ENCODE measurements at places on chromosomes 3 and 15. TPM values are rescaled to one million over a fixed set of nuclear protein-coding genes. Genes with fewer than 3 reads are reported as not detected.

The SAMMSON gene
- total RNA-seq, result not detected

DNA sequence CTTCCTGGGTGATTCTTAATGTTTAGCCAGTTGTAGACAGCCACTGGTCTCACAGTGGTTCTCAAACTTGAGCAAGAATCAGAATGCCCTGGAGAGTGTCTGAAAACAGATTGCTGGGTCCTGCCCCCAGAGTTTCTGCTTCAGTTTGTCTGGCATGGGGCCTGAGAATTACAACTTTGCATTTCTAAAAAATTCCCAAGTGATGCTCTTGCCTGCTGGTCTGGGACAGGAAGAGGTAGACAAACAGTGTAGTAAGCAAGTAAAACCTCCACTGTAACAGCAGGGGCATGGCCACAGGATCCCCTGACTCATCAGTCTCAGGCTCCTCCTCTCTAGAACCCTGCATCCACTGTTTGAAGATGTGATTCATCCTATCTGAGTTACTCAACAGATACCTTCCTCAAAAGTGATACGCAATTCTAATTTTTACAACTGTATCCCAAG lies 36.5 kb downstream of the DZIP1L start:
- DNase-seq, result peak; percentile 62

- no peak for DNase-seq
These were observed 33.0 kb downstream of the ANP32A start for GRCh38 chr15:68787609-68788263.

- DNase-seq, result no peak
These were observed 67.8 kb downstream of the ARHGAP31 start for GRCh38 chr3:119362010-119362409.

DNA sequence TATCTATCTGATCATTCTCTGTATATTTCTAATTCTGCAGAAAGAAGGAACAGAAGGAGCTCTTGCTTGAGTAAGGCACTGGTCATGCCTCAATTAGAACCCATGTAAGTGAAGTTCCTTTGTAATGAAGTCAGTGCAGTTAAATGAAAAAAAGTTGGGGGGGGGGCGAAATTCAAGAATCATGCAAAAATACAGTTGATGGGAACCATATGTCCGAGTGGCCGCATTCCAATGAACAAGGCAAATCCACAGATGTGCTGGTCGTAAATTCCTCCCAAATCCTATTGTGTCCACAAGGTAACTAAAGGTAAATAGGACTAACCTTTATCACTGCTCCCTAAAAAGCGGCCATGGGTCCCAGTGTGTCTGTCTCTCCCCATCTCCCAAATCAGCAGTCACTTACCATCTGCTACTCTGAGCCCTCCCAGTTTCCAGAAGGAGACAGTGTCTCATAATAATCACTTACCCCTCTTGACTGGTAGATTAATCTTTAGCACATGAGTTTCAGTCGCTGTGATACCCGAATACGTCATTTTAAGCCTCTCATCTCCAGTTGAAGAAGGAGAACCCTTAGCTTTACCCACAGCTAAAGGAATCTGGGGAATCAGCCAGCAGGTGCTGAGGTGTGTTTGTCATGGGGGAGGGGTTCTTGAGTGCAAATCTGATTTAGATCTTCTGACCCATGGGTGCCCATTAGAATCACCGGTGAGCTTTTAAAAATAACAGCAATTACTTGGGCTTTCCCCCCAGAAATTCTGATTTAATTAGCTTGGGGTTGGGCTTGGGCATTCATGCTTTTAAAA lies 56.3 kb upstream of the EPHB3 start:
- DNase-seq, result no peak

DNA sequence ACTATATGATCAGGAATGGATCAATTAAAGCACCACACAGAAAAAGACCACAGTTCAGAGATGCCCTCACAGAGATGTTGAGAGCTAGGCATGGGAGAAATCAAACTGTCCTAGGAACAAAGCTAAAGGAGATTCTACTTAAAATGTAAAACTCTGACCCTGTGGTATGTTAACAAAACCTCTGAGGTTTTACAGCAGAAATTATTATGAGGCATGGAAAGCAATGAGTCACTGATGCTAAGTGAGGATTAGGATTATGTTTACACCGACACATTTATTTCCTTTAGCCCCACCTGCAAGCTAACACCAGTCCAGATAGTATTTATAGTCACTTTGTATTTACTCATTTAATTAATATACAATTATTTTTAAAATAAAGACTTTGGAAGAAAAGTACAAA lies 1242.2 kb downstream of the OTOL1 start:
- DNase-seq, result no peak

DNA sequence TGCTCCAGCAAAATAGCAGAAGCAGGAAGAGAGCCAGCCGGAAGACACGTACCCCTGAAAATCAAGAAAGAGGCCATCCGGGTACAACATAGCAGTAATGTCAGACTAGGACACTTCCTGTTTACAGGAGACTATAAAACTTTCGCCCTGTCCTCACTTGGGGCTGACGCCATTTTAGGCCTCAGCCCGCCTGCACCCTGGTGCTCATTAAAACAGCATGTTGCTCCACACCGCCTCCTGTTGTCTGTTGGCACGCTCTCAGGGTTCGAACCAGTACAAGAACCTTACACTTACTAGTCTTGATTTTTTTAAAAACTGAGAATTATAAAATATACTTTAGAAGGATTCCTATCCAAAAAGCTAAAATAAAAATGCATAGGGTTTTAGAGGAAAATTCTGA lies 159.8 kb upstream of the NR2E3 start:
- no peak for DNase-seq

- DNase-seq, result no peak
These were observed 8.4 kb upstream of the DHX30 start for GRCh38 chr3:47794544-47794943.

DNA sequence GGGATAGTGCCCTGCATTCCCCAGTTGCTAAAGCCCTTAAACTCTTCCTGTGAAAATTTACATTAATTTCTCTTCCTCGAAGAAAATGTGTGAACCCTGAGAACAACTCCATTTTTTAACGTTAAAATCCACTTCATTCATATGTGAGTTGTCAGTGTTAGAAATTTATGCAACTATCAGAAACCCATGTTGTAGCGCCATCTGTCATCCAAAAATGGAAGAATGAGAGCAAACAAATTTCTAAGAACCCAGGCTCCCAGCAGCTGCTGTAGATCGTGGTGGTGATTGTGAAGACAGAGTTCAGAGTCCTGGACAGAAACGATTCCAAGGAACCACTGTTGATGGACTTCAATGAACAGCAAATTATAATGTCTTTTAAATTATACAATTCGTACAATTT lies 179.7 kb upstream of the NDN start:
- no peak for DNase-seq

GRCh38 chr3:11698326-11699082 lies 54.8 kb upstream of the VGLL4 start:
- no peak for DNase-seq

The SNUPN gene
- total RNA-seq, result 34.2 TPM

DNA sequence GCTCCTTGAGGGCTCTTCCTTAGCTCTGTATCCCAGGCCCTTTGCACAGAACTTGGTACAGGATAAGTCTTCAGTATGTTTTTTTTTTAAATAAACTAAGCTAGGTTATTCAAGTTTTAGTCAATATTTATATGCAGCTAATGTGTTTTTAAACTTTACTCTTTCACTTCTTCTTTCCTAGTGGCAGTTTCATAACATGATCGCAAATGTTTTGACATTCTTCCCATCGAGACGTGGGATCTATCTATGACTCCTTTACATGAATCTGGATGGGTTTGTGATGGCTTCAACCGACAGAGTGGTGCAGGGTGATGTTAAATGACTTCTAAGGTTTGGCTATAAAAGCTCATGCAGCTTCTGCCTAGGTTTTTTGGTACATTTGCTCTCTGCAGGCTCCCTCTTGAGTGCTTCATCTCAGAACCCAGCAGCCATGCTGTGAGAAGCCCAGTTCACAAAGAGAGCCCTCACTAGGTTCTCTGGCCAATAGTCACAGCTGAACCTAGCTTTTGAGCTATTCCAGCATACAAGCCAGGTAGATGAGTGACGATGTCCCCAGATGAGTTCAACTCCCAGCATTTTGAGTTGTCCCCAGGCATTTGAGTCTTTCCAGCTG lies 13.5 kb upstream of the MECOM start:
- no peak for DNase-seq

- no peak for DNase-seq
These were observed 4.7 kb upstream of the GCSAM start for GRCh38 chr3:112137781-112138180.

- no peak for DNase-seq
These were observed 3.8 kb upstream of the ZNF620 start for GRCh38 chr3:40502034-40502433.

The TMEM40 gene
- total RNA-seq, result not detected

- DNase-seq, result no peak
These were observed 5.4 kb downstream of the PFN2 start for GRCh38 chr3:149965278-149965677.

The TMEM207 gene
- total RNA-seq, result not detected

DNA sequence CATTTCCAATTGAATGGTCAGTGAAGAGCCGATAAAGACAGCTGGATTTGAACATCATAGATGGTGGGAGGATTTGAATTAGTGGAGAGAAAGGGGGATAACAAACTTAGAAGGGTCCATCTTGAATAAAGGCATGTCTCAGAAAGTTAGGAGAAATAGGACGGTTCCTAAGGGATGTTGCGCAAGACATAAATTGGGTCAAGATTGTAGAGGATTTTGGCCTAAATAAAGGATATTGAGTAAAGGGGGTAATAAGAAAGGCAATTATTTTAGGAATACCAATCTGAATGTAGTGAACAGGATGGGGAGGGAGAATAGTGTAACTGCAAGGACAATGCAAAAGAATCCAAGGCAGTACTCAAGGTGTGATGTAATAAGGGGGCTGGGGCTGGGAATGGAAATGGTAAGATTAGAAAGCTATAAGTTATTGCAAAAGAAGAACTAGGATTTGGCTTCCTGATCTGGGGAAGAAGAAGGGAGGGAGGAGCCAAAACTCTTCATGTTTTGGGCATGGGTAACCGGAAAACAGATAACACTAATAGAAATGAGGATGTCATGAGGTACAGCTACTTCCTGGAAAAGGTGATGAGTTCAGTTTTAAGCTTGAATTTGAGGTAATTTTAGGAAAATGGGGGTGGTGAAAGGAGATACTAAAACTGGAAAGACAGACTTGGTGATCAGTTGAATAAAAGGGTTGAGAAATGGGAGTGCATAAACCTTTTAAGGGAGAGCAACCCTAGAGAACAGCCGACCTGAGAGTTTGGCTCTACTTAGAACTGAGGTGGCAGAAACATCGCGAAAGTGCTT lies 17.3 kb upstream of the TRPC1 start:
- no peak for DNase-seq

GRCh38 chr3:53729159-53729558 lies 117.1 kb downstream of the CHDH start:
- DNase-seq, result no peak

GRCh38 chr3:127063916-127064315 lies 81.0 kb downstream of the PLXNA1 start:
- DNase-seq, result no peak

DNA sequence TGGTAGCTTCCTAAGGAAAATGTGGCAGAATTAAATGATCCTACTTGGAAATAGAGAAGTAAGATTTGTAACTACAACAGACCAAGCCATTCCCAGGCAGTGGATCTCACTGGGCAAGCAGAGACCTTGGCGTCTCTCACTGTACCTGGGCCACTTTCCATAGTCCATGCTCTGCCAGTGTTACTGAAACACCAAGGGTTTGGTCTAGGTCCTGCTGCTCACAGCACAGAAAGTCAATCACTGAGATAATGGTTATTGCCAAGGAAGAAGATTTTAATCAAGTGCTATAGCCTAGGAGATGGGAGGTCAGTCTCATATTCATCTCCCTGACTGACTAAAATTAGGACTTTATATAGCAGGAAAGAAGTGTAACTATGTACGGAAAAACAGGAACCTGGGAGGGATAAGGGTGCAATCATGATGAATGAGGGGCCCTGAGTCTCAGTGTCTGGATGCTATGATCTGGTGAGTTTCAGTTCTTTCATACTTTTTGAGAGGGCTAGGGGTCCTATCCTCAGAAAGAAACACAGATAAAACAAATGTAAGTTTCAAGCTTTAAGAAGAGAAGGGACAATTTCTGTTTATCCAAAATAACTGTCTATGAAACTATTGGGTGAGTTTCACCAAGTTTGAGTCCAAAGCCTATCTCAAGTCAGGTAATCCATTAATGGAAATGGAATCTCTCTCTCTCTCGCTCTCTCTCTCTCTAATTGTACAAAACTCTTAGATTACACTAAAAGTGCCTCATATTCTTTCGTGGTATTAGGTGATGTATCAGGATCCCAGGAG lies 20.6 kb downstream of the GPR15 start:
- DNase-seq, result no peak

The FRMD4B gene
- total RNA-seq, result 29.1 TPM

- no peak for DNase-seq
These were observed 235.4 kb downstream of the PLCL2 start for GRCh38 chr3:17120115-17120514.

DNA sequence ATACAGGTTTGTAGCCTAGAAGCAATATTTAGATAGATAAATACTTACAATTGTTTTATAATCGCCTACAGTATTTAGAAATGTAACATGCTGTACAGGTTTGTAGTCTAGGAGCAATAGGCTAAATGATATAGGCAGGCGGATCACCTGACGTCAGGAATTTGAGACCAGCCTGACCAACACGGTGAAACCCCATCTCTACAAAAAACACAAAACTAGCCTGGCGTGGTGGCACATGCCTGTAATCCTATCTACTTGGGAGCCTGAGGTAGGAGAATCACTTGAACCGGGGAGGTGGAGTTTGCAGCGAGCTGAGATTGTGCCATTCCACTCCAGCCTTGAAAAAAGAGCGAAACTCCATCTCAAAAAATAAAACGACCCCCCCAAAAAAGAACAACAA lies 375.2 kb upstream of the EPHA3 start:
- no peak for DNase-seq

DNA sequence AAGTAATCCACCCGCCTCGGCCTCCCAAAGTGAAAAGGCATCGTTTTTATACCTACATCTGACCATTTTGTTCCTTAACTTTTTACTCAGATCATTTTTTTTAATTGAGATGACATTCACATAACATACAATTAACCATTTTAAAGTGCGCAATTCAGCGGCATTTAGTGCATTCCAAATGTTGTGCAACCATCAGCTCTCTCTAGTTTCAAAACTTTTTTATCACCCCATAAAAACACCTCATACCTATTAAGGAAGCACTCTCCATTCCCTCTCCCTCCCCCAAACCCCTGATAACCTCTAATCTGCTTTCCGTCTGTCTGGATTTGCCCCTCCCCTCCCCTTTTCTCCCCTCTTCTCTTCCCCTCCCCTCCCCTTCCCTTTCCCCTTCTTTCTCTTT lies 310.1 kb downstream of the UACA start:
- DNase-seq, result no peak

DNA sequence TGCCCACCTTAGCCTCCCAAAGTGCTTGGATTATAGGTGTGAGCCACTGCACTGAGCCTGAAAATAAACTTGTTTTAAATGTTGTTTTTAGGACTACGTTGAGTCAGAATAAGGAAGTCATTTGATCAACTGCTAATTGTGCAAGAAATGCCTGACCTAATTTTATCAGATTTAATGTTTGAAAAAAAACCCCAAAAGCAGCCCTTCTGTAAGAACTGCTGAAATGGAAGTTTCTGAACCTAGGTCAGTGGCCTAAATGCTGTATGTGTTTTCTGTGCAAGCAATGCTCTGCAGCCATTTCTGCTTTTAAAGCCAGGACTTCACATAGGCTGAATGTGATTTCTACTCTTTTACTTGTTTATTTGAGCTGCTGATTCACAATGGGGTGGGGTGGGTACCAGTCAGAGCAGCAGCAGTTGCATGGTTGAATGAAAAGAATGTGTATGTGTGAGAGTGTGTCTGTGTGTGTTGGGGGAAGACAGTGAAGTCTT lies 6.6 kb downstream of the GPX1 start:
- DNase-seq, result no peak

The GRM2 gene
- total RNA-seq, result 0.29 TPM

GRCh38 chr3:144488927-144489326 lies 517.3 kb downstream of the DIPK2A start:
- no peak for DNase-seq

The OR5K2 gene
- not detected for total RNA-seq
